Fibroblast of skin of right biceps (primary cell): ENCODE measurements at places on chromosomes 16 and 17.

DNA sequence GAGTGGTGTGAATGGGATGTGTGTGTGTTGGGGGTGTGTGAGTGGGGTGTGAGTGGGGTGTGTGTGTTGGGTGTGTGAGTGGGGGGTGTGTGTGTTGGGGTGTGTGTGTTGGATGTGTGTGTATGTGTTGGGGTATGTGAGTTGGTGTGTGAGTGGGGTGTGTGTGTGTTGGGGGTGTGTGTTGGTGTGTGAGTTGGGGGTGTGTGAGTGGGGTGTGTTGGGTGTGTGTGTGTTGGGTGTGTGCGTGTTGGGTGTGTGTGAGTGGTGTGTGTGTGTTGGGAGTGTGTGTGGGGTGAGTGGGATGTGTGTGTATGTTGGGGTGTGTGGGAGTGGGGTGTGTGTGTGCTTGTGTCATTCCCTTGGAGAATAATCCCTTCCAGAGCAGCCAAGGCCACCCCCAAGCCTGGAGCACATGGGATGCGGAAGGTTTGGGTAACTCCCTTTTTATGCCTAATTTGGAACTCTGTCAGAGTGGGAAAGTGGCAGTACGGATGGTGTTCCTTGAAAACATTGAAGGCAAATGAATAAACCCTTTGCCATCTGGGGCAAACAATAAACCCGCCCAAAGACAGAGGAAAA is 14.3 kb downstream of the RNF213 start:
- DNase-seq = no peak

GRCh38 chr17:12081720-12082119 is 61.0 kb downstream of the MAP2K4 start:
- DNase-seq = no peak

DNA sequence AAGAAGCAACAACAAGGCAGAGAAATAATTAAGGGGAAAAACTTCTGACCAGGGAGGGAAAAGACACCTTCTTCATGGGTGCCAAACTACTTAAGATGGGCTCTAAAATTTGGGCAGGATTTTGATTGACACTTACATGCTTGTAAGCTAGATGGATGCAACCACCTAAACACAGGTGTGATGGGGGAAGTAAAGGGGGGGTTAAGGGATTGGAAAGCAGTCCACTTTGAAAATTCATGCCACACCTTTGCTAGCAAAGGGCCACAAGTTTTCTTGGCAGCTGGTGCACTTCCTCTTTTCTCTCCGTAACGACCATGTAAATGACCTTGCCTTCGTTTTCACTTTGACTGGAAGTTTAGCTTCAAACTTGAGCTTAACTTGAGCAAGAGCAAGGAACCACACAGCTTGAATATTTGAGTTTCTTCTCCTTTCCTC is 14.3 kb upstream of the PRKAR1A start:
- DNase-seq = no peak

GRCh38 chr16:71762186-71762585 is 37.7 kb upstream of the PHLPP2 start:
- peak; percentile 86 for DNase-seq

- no peak for DNase-seq
Observed at GRCh38 chr17:8861495-8862181, 5.8 kb downstream of the PIK3R6 start.

- no peak for DNase-seq
Observed at GRCh38 chr17:74924250-74924948, at the start of gene OTOP2. OTOP2 (plus strand) TSS chr17:74924273; CDS start chr17:74924633, 360 bp downstream.

GRCh38 chr16:75343941-75344340 is 89.4 kb downstream of the CFDP1 start:
- DNase-seq = no peak

DNA sequence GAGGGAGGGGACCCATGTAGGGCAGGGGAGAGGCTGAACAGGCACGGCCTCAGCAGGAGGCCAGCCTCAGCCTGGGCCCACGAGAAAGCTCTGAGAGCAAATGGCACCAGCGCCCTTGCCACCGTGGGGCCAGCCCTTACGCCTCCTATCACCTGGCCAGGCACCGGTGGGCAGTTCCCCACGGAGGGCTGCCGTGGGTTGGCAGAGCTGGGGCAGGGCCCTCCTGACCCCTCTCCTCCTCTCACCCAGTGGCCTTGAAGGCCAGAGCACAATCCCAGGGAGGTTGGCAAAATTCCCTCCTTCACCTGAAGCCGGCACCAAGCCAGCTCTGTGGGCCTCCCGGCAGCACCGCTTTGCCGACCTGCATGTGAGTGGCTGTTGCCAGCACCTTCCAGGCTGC is 53.1 kb upstream of the ENPP7 start:
- no peak for DNase-seq

DNA sequence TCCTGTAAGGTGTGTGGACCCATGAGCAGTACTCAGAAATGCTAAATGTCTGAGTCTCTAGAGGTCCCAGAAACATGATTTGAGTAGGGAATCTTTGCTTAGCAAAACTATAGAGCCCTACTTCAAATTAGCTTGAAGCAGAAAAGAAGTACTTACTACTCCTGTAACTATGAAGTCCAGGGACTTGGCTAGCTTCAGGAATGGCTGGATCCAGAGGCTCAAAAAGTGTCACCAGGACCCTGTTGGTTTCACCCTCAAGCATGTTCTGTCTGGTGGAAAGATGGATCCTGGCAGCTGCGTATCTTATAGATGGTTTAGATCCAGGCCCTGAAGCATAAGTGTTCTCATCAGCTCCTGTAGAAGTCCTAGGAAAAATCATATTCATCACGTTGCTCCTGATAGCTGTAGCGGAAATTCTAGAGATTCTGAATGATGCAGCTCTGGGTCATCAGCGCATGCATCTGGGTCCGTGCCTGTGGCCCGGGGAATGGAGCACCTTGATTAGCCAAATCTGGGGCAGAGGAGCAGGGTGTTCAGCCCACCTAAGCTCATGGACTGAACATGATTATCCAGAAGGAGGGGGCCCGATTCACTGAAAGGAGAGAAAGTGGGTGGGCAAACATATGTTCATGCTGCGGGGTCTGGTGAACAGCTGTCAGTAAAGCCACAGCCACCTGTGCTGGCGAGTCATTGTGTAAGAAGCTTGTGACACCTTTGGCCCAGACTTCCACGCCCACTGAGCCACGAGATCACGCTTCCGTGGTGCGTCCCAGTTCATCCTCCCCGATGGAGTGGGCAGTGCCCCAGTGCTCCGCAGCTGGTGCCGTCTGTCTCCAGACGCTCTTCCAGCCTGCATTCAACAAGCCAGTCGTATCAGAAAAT is 260.6 kb downstream of the CPPED1 start:
- DNase-seq = no peak

DNA sequence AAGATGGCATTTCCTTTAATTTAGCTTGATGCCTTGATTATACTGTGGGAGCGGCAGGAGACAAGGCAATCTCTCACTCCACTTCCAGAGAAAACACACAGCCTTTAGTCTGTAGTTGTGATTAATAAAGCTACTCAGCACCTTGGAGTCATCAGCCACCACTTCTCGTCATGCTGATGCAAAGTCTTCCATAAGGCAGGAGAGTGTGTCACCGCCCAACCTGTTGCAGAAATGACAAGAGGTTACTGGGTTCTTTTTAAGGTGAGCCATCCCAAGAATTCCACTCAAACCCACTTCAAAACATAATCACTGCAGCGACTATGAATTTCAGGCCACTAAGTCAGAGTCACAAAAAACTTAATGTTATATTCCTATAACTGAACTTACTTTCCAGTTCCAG is 223.9 kb upstream of the TOX3 start:
- no peak for DNase-seq

- DNase-seq = no peak
Observed at GRCh38 chr16:65895486-65895885, 471.0 kb upstream of the CDH5 start.

DNA sequence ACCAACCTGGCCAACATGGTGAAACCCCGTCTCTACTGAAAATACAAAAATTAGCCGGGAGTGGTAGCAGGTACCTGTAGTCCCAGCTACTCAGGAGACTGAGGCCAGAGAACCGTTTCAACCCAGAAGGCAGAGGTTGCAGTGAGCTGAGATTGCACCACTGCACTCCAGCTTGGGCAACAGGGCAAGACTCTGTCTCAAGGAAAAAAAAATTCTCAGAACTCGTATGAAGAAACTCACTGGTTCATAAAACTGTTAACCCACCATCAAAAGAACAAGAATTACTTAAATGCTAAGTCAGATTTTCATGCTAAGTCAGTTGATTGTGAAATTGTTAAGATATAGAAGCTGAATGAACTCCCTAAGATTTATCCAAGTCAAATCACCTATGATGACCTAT is 31.3 kb downstream of the SLC39A11 start:
- DNase-seq = no peak

- no peak for DNase-seq
Observed at GRCh38 chr17:33868899-33869298, 386.2 kb upstream of the CCL2 start.

GRCh38 chr17:36602030-36602748 is 806 bp downstream of the MRM1 start:
- no peak for DNase-seq

- DNase-seq = no peak
Observed at GRCh38 chr16:12155235-12155634, 178.7 kb downstream of the SNX29 start.

GRCh38 chr16:66754819-66755218 is 3.4 kb upstream of the DYNC1LI2 start:
- DNase-seq = no peak

GRCh38 chr17:28862561-28862960 is 7.7 kb downstream of the ERAL1 start:
- no peak for DNase-seq

DNA sequence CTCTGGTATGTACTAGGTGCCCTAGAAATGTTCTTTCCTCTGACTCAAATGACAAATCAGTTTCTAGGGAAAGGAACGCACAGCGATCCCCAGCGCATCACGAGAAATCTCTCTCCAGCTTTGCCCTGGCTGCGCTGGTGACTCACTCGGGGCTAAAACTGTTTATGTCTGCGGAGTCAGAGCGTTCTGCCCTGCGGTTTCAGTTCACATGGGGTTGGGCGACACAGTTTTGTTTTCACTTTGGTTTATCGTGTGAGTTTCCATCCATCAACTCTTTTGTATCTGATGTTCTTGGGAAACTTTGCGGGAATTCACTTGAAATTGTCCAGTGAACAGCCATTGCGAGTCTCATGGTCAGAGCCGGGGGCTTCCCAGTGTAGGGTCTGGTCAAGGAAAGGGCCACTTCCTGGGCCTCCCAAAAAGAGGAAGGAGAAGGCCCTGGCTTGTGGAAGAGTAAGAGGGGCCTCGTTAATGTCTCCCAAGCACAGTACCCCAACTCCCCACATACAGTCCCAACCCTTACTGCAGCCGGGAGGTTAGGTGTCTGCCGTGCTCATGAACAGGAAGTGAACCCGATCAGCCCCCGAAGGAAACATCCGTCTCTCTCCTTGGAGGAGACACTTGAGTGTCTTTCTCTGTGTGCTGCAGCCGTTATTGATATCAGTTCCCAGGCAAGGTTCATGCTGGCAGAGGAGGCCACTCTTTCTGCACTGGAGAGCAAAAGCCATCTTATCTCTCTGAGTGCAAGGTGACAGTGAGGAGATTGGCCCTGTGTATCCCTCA is 643.2 kb downstream of the WWOX start:
- no peak for DNase-seq

GRCh38 chr16:86038926-86039310 is 140.0 kb downstream of the IRF8 start:
- DNase-seq = no peak

GRCh38 chr17:1996800-1997288 is 28.3 kb downstream of the RTN4RL1 start:
- no peak for DNase-seq

DNA sequence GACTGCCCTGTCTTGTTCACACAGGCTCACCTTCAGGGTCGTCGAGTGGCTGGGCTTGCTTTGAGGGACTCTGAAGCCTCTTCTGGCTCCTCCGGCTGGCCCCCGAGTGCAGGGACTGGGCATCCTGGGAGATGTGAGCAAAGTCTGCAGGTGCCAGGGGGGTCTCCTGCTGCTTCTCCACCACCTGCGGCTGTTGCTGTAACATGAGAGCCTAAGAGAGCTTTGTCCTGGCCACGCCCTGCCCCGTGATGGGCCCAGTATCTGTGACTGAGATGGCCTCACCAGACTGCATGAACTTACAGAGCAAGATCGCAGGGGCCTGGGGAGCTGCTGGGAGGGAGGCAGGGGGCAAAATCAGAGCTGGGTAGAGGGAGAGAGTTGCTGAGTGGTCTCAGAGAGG is 12.5 kb downstream of the ERN2 start:
- no peak for DNase-seq

DNA sequence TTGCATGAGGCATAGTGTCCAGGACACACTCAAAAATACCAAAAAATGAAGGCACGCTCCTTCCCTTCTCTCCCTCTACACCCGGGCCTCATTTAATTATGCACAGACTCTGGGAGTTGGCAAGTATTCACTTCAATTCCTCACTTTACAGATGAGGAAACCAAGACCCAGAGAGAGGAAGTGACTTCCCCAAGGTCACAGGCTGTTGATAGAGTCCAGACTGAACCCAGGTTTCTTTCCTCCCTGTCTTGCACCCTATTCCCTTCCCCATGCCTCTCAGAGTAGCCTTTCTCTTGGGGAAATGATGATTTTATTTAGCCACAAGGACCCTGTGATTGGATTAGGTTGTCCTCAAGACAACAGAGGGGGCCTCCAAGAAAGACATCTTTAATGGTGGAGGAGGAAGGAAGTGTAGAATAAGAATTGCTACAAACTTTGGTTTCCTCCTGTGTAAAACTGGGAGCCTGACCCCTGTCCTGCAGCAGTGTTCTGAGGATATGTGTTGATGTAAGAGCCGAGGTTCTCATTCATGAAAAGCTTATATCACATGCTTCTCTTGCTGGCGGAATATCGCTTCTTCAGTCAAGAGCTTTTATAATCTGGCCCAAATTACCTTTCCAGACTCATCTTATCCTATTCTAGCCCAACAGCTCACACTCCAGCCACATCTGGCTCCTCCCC is 48.8 kb upstream of the SIAH1 start:
- DNase-seq = no peak

DNA sequence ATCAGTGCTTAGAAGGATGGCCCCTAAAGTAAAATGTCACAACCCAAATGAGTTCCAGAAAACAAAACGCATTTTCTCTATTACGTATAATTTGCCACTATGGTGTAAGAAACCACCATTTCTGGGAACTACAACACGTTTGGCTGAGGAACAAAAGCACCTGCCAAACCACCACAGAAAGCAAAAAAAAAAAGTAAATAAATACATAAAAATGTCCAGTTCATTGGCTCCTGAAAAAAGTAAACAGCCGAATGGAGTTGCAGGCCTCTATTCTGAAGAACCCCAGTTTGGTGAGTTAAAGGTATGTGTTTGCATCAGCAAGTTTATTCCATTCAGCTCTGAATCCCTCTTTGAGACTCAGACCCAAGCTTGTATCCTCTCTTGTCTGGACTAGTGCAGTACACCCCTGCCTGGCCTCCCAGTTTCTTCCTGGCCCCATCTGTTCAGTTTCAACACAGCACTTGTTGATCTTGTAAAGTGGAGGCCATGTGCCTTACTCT is 36.9 kb downstream of the ERN1 start:
- DNase-seq = no peak

GRCh38 chr16:48098472-48098871 is 57.3 kb downstream of the ABCC12 start:
- DNase-seq = no peak
